ENCODE measurements at places on chromosomes 1 and 21.

DNA sequence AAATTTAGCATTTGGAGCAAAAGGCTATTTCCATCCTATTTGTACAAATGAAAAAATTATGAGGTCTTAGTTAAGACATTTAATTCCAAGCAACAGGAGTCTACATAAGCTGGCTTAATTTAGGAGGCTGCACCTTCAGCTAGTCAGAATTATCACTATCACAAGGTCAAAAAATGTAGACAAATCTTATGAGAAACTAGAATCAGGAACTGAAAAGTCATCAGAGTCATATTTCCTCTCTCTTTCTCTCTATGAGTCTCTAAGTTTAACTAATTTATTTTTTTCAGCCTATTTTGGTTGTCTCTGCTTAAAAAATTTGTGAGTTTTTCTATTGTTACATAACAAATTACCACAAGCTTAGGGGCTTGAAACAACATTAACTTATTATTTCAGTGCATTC lies 807.1 kb upstream of the PRMT6 start:
- no peak for DNase-seq

GRCh38 chr1:65422241-65423203 lies 2.1 kb downstream of the LEPR start:
- DNase-seq = peak; percentile 99

DNA sequence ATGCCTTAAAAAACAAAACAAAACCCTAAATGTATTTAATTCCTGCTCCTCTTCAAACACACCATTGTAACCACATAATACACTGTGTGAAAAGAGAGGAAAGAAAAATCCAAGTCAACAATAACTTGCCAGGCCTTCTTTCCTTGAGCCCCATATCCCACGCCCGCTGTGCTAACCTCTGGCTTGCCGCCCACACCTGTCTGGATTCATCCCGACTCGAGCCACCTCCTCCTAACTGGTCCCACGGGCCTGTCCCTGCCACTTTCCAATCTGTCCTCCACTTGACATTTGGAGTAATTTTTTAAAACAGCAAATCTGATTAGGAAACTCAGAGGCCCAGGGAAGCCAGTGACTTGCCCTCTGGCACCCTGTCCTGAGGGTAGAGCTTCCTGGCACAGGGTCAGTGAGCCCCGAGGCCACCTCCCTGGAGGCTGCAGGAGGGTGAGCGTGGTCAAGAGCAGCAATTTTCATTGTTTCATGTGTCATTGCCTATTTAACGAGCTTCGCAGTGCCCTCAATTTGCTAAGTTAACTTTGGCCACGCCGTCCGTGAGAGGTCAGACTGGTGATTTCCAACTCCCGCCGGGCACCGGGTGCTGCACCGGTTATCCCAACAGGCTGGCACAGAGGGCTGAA lies 54.1 kb downstream of the B3GALT5 start:
- no peak for DNase-seq

GRCh38 chr1:210125143-210125542 lies 107.5 kb upstream of the SERTAD4 start:
- DNase-seq = no peak
